Smooth muscle cell of the coronary artery (primary cell): ENCODE measurements at places on chromosomes 6 and 20. TPM values are rescaled to one million over a fixed set of nuclear protein-coding genes. Genes with fewer than 3 reads are reported as not detected.

The GPX5 gene
- not detected in 2 replicates for total RNA-seq

The TAB2 gene
- total RNA-seq, result 11.3 and 15.5 TPM in 2 replicates

The TBX18 gene
- total RNA-seq, result 44.2 and 46.7 TPM in 2 replicates

The CUTA gene
- 95.1 and 135 TPM in 2 replicates for total RNA-seq

The IRAK1BP1 gene
- total RNA-seq, result 1.6 and 2.2 TPM in 2 replicates

The HFE gene
- total RNA-seq, result 7.1 and 31.2 TPM in 2 replicates
